Motor neuron (in vitro differentiated cells): ENCODE measurements at places on chromosomes 11 and 22. TPM values are rescaled to one million over a fixed set of nuclear protein-coding genes. Genes with fewer than 3 reads are reported as not detected.

DNA sequence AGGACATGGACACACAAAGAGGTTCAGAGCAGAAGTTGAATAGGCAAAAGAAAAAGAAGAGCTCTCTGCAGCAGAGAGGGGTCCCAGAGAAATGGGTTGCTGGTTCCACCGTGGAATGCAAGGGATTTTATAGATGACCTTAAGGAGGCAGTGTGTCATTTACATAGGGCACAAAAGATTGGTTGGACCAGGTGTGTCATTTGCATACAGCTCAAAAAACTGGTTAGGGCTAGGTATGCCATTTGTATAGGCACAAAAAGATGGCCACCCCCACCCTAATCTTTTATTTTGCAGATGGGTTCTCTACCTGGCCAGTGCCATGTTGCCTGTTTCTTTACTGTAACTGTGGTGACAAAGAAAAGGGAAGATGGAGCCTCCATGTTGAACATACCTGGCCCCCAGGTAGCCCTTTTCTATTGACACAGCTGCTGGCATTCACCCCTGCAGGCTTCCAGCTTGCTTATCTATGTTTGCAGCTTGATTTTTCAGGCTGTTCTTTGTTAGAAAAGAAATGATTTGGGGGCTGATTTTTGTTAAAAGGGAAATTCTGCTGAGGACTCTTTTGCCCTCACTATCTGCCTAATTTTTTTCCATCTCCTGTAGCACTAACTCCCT lies 3.1 kb upstream of the CAVIN3 start:
- no peak for ATAC-seq

- no peak for ATAC-seq
These were observed 16.4 kb downstream of the TEAD1 start for GRCh38 chr11:12690663-12691062.

- ATAC-seq, result no peak
These were observed 24.0 kb downstream of the SWAP70 start for GRCh38 chr11:9687711-9688477.

DNA sequence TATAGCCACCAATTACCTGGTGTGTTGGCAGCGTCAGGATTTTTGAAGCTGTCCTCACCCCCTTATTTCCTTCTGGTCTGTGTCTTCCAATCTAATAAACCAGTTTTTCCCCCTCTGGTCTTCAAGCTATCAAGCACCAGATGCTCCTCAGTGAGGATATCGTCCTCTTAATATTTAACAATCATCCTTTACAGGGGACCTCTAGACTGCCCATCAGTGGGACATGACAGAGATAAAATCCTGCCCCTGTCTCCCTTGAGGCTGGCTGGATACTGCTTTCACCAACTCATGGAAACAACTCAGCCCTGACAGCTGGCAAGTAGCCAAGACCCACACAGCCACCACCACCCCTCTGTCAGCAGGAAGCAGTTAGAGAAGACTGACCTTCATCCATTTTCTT lies 421.0 kb upstream of the API5 start:
- ATAC-seq, result no peak

- no peak for ATAC-seq
These were observed 72.9 kb downstream of the TMEM135 start for GRCh38 chr11:87110443-87111131.

- peak; percentile 95 for ATAC-seq
These were observed 8.1 kb upstream of the DGKZ start for GRCh38 chr11:46338988-46339666.

DNA sequence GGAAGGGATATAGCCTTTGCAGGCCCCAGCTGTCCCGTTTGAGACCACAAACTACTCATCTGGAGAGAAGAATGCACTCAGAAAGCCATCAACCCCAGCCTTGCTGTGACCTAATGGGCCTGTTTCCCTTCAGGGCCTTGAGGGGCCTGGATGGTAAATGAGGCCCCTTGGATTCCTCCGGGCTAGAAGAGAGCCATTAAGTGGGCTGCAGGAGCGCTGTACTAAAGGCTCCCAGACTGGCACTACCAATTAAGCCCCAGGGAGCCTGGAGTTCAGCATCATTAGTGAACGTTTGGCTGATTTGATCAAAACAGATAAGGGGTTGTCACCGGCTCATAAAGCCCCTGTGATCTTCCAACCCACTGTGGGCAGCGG lies 23.0 kb downstream of the CD5 start:
- no peak for ATAC-seq

GRCh38 chr11:92384358-92384757 lies 159.7 kb downstream of the FAT3 start:
- ATAC-seq, result no peak

The SHANK2 gene
- total RNA-seq, result 8.7 and 10.2 TPM in 2 replicates

The RIBC2 gene
- total RNA-seq, result 1.0 and 2.3 TPM in 2 replicates

The GGTLC3 gene
- total RNA-seq, result not detected in 2 replicates

The EML3 gene
- 25.2 and 27.4 TPM in 2 replicates for total RNA-seq

The P2RX6 gene
- total RNA-seq, result 1.2 and 1.7 TPM in 2 replicates
